ENCODE measurements at places on chromosomes 16 and 17.
A peak's percentile ranks its signal among the peaks of the same experiment; 100 is the strongest.

- no peak for DNase-seq
Observed at GRCh38 chr16:20041924-20042596, 31.6 kb downstream of the GPR139 start.

GRCh38 chr16:1105888-1106620, 10.0 kb upstream of the C1QTNF8 start:
- DNase-seq: peak; percentile 39

DNA sequence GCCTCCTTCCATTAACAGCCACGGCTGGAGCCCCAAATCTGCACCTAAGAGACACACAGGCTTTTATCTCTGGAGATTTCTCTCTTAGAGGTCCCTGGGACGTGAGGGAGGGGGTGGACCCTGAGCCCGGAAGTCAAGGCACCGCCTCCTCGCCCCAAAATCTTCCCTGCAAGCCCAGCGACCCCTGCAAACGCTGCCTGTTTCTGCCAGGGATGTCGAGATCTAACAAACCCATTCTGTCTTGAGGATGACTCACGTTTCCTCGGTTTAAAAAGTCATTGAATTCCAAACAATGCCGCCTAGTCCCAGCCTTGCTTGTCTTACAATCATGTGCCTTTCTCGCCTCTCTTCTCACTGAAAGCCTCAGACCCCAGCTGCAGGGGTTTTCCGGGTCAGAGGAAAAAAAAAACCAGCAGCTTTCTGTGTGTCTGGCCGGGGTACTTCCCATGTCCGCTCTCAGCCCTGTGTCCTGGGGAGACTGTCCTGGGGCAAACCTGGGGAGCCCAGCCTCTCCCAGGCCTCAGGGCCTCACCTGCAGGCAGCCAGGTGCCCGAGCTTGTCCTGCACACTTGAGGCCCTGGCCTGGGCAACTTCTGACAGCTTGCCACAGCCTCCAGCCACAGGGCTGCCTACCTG, 15.4 kb downstream of the ARL2BP start:
- no peak for DNase-seq

GRCh38 chr17:72759301-72759700, 333.2 kb downstream of the SLC39A11 start:
- DNase-seq: no peak

- DNase-seq: no peak
Observed at GRCh38 chr16:11909653-11910545, 5.9 kb downstream of the GSPT1 start.

GRCh38 chr17:34761646-34762045, 182.3 kb downstream of the TMEM132E start:
- no peak for DNase-seq

- no peak for DNase-seq
Observed at GRCh38 chr16:695355-696089, 5.3 kb upstream of the WDR24 start.

DNA sequence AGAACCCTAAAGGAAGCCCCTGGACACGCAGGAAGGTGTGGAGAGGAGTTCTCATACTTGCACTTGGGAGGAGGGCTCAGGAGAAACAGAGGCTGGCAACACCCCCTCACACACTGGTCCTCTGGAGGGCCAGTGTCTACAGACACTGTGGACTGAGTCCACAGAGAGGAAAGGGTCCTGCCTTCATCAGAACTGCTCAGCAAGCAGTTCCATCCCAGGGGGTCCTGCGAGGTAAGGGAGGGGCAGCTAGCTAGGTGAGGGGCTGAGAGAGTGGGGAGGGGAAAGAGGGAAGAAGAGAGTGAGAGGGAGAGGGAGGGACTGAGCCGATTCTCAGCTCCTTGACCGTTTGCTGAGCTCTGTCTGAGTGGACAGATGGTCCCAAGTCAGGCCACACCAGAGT, 17.7 kb upstream of the MEOX1 start:
- DNase-seq: no peak

DNA sequence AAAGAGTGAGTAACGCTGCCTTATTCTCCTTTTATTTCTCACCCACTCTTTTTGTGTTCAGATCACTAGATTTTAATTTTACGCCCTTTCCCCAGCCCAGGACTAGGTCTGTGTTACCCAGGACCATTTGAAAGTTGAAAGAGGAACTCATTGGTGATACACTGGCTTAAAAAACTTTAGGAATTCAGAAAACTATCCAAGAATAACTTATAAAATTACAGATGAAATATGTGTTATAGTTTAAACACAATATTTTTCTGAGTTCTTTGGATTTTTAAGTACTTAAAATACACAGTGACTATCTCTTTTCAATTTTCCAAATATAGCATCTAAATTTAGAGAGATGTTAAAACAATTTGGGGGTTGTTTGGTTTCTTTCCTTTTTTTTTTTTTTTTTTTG, 385.2 kb downstream of the CDH13 start:
- DNase-seq: no peak

GRCh38 chr17:47288531-47289116, 35.0 kb downstream of the ITGB3 start:
- no peak for DNase-seq

DNA sequence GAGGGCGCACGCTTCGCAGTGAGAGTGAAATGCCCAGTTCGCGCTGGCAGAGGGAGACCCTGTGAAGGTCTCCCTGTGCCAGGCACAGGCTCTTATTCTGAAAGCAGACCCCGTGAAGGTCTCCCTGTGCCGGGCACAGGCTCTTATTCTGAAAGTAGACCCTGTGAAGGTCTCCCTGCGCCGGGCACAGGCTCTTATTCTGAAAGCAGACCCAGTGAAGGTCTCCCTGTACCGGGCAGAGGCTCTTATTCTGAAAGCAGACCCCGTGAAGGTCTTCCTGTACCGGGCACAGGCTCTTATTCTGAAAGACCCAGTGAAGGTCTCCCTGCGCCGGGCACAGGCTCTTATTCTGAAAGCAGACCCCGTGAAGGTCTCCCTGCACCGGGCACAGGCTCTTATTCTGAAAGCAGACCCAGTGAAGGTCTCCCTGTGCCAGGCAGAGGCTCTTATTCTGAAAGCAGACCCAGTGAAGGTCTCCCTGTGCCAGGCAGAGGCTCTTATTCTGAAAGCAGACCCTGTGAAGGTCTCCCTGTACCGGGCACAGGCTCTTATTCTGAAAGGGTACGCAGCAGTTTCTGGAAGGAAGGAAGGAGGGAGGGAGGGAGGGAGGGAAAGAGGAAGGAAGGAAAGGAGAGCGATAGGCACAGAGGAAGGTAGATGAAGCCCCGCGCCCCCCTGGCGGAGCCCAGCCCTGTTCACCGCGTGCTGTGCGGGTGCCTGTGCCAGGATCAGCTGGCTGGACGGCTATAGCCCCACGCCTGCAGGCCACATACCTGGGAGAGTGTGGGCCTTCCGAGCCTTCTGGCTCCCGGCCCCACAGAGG, 55.3 kb downstream of the WDR45B start:
- DNase-seq: no peak

DNA sequence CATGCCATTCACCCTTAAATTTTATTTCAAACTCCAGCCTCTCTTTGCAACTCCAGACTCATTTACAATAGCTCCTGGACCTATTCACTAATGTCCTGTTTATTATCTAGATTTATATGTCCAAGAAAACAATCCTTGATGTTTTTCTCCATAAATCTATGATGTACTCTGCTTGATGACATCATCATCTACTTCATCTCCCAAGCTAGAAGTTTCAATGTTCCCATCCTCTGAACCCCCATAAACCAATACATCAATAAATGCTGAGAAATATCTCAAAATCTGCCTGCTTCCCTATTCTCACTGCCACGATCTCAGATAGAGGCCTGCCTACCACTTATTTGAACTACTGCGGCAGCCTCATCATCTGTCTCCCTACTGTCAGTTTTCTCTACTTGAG, 4.2 kb downstream of the CEP112 start:
- no peak for DNase-seq

GRCh38 chr16:31504159-31504558, 4.0 kb downstream of the RUSF1 start:
- no peak for DNase-seq

DNA sequence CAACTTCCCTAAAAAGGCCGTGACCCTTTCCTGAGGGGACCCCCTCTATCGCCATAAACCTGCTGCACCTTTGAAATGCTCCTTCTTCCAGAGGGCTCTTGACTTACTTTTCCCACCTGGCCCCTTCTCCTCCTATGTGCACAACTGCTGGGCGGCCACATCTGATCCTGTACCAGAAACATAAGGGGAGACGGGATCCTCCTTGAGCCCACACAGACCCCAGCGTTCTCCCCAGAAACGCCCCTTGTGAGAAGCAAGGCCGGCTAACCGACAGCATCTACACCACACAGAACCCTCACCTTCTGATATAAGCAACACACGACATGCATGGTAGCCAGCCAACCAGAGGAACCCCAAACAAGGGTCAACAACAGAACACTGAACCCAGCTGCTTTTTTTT, 14.2 kb upstream of the MNT start:
- DNase-seq: no peak

- no peak for DNase-seq
Observed at GRCh38 chr17:6639586-6640535, 650 bp downstream of the KIAA0753 start.

GRCh38 chr17:55661256-55661758, 61.4 kb downstream of the TMEM100 start:
- DNase-seq: no peak

- no peak for DNase-seq
Observed at GRCh38 chr17:559551-560431, 154.8 kb downstream of the VPS53 start.

DNA sequence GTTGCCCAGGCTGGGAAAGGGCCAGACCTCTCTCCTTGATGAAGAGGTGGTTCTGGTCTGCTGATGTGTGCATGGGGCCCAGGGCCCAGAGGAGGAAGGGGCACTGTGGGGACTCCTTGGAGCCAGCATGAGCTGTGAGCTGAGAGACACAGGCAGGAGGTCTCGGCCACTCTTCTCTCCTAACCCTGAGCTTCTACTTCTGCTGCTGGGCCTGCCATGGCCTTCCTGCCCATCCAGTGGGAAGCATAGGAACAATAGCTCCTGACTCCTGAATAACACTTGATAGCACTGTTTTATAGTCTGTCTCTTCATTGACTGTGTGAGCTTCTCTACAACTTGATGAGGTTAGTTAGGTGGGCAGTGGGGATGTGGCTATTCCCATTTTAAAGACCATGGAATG, 181.1 kb downstream of the UTP18 start:
- DNase-seq: no peak

DNA sequence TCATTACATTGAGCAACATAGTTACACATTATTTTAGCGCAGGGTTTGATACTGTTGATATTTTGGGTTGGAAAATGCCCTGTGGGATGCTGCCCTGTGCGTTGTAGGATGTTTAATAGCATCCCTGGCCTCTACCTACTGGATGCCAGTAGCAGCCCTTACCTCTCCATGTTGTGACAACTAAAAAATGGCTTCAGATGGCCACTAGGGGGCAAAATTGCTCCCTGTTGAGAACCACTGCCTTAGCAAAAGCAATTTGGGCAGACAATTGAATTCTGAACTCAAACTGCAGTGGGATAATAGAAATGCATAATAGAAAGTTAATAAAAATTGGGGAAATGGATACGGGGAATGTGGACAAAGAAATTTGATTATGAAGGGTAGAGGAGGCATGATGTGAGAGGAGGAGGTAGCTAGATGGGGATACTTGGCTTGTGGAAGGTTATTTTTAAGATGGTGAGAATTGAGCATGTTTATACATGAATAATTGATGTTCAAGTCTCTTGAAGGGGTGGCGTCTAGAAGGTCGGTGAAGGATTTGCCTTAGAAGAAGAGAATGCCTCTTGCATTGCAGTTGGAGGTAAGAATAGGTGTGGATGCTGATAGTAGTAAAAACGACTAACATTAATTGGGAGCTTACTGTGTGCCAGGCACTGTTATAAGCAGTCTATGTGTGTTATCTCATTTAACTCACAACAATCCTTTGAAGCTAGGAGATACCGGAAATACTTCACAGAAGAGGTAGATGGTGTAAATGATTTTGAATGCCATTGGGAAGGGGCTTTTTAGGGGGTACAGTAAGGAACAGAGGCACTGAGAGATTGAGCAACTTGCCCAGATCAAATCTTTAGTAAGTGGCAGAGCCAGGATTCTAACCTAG, 19.0 kb downstream of the HEATR9 start:
- DNase-seq: peak; percentile 35

DNA sequence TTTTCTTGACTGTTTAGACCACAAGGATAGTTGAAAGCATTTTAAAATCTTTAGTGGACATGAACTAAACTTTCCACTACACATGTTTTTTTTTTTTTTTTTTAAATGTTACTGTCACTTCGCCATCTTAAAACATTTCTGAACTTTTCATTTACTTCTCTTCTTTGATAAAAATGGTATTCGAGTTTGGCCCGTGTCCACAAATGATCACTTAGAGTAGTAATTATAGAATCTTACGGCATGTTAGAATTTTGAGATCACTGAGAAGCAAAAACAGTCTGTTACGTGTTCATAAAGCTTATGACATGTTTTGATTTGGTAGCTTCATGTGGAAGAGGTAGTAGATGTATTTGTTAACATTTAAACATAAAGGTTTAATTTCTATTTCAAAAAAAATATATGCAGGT, 1.1 kb downstream of the NSRP1 start:
- no peak for DNase-seq

DNA sequence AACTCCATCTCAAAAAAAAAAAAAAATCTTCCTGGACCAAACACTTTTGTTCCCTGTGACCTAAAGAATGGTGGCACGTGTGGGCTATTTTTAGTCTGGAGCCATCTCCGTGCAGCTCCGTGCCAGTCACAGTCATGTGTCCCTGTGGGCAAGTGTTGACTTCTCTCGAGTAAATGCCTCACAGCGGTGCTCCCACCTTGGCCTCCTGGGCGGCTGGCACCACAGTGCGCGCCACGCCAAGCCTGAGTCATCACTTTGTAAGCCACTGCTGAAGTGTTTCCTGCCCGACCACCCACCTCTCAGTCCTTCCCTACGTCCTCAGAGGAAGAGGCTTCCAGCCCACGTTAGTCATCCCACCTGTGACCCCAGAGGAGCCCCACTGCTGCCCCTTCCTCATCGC, 10.9 kb upstream of the HEXD start:
- no peak for DNase-seq

GRCh38 chr17:19270704-19271611, 33.8 kb downstream of the EPN2 start:
- no peak for DNase-seq

DNA sequence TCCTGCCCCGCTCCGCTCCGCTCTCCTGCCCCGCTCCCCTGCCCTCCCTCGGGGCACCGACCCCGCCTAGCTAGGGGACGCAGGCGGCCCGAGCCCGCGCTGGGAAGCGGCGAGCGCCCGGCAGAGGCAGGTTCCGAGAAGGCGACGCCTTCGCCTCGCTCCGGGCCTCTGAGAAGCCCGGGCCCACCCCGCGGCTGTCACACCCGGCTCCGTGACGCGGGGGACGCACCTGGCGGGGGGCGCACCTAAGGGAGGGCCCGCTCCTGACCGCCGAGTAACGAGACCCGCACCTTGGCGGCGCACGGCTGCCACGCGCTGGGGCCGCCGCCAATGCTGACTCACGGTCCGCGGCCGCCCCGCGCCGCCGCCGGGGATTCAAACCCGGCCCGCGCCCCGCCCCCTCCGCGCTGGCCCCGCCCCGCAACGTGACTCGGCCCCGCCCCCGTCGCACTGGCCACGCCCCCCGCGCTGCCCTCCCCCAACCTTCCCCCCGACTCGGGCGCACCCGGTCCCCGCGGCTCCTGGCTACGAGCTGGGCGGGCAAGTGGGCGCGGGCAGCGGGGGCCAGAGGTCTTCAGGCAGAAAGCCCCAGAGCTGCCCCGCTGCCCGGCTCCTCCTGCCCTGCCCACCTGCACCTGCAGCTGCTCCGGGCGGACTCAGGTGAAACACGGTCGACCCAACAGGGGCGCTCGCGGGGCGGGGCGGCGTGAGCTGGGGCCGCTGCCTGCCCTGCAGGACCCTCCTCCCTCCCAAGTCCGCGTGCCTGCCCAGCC, 27.8 kb downstream of the GNPTG start:
- peak; percentile 82 for DNase-seq

GRCh38 chr16:84207879-84208278, 16.9 kb downstream of the ADAD2 start:
- no peak for DNase-seq

- no peak for DNase-seq
Observed at GRCh38 chr16:29653471-29653870, 9.6 kb upstream of the SPN start.
